GM19239 (cell line): ENCODE measurements at places on chromosomes 5 and 9.

- DNase-seq, result no peak
These were observed 133.3 kb upstream of the C6 start for GRCh38 chr5:41346609-41347008.

GRCh38 chr5:138263581-138263980, 10.8 kb downstream of the GFRA3 start:
- DNase-seq, result no peak

DNA sequence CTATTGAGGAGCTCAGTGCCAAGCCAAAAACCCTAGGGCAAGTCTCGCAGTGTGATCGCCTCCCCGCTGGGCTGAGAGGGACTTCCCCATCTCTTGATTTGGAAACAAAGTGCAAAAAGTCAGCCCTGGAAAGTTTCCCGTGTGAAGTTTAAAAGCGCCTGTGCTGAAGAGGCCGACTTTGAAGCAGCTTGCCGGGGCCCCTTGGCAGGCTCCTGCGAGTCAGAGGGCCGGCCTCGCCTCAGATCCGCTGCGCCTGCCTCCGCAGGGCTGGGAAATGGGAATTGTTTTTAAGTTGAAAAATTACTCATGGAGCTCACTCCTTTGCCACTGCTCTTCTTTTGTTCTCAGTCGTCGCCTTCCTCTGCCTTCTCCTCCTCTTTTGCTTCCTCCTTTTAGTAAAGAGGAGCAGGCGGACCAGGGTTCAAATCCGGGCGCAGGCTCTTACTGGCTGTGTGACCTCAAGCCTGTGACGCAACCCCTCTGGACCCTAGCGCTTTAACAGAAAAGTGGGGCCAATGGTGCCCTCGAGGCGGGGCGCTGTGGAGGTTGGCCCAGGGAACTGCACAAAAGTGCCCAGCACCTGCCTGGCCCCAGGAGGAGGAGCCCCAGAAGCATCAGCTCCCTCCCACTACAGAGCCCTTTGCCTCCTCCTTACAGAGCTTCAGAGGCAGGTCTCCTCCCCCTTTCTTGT, 14.7 kb upstream of the LHX2 start:
- no peak for DNase-seq

GRCh38 chr5:169805527-169805934, 168.5 kb downstream of the DOCK2 start:
- DNase-seq, result peak; percentile 28

GRCh38 chr9:135443797-135444425, 35.7 kb upstream of the PPP1R26 start:
- DNase-seq, result no peak

DNA sequence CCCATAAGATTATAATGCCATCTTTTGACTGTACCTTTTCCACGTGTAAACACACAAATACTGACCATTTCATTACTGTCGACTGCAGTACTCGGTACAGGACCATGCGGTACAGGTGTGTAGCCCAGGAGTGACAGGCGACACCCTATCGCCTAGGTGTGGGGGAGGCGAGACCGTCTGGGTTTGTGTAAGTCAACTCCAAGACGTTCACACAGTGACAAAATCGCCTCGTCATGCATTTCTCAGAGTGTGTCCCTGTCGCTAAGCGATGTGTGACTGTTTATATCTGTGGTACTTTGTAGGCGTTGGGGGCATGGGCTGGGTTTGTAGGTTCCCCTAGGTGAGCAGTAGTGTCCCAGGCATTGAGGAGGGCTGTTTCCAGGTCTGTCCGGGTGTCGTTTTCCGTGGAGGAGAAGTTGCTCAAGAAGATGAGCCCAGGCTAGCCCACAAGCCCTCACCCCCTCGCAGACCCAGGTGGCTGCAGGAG, 20.3 kb downstream of the NEK6 start:
- no peak for DNase-seq

DNA sequence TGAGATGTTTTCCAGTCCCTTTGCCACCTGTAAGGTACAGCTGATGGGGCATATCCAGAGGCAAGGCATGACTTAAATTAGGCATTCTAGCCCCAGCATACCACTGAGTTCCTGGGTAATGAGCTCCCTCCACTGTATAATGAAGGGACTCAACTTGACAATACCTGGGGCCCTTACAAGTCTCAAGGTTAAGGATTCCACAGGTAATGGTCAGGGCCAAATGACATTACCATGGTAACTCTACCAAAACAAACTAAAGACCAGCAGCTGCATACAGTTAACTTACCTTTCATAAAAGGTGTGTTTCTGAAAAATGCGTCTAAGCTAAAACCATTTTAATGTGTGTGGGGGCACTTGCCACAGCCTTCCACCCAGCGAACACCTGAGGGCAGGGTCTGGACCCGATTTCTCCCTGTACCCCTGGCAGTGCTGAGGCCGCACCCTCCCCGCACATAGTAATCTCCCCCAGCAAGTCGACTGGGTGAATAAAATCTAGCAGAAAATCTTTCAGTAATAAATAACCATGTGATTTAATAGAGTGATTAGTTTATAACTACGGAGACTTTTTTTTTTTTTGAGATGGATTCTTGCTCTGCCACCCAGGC, 24.2 kb downstream of the CCDC69 start:
- DNase-seq, result no peak

- DNase-seq, result peak; percentile 31
These were observed 84.5 kb downstream of the RFX3 start for GRCh38 chr9:3441197-3441816.
